ENCODE measurements at places on chromosomes 4 and X.

GRCh38 chrX:105209406-105209805 is 11.1 kb downstream of the TEX13A start:
- DNase-seq: no peak
- H3K4me1 ChIP-seq: no peaks in the 10 kb centered on the region
- no peaks in the 10 kb centered on the region for H3K27me3 ChIP-seq
- H3K36me3 ChIP-seq: no peaks in the 10 kb centered on the region
- H3K4me3 ChIP-seq: no peak overlapping the region
- no peak overlapping the region for H3K27ac ChIP-seq

- no peak for DNase-seq
- no peak overlapping the region for H3K4me3 ChIP-seq
- peaks cover 10% of the 10 kb centered on the region for H3K4me1 ChIP-seq
- H3K27ac ChIP-seq: no peak overlapping the region
- no peaks in the 10 kb centered on the region for H3K36me3 ChIP-seq
Measured at GRCh38 chr4:145531859-145532258, 50.2 kb downstream of the SMAD1 start.

- H3K4me1 ChIP-seq: no peaks in the 10 kb centered on the region
- no peaks in the 10 kb centered on the region for H3K36me3 ChIP-seq
- no peak overlapping the region for H3K4me3 ChIP-seq
Measured at GRCh38 chr4:21768349-21769310, 179.9 kb downstream of the KCNIP4 start.

DNA sequence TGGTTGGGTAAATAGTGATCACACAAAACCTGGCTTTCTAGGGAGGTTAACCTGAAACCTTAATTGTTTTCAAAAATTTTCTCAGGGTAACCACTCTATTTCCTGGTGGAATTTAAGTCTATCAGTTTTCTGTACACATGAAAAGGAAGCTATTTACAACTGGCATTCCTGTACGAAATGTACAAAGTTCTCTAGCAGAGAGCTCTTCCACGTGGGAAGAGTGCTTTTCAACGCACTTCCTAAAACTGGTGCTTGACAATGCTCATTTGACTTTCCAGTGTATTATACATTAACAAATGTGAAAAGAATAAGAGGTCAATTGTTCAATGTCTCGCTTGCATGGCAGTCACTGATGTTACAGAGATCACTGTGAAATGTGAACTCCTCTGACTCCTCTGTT is 2.8 kb upstream of the SOD3 start:
- H3K27me3 ChIP-seq: no peaks in the 10 kb centered on the region
- no peaks in the 10 kb centered on the region for H3K36me3 ChIP-seq
- peaks cover 31% of the 10 kb centered on the region for H3K4me1 ChIP-seq

- no peak overlapping the region for H3K4me3 ChIP-seq
- no peak for DNase-seq
- no peak overlapping the region for H3K27ac ChIP-seq
- no peaks in the 10 kb centered on the region for H3K27me3 ChIP-seq
- H3K4me1 ChIP-seq: peaks cover 11% of the 10 kb centered on the region
- H3K36me3 ChIP-seq: no peaks in the 10 kb centered on the region
Measured at GRCh38 chr4:38157592-38157991, 197.4 kb downstream of the PTTG2 start.

- H3K4me1 ChIP-seq: no peaks in the 10 kb centered on the region
- no peak for DNase-seq
- H3K27me3 ChIP-seq: no peaks in the 10 kb centered on the region
- H3K27ac ChIP-seq: no peak overlapping the region
- H3K36me3 ChIP-seq: no peaks in the 10 kb centered on the region
Measured at GRCh38 chrX:38206542-38206941, 14.1 kb downstream of the SRPX start.

DNA sequence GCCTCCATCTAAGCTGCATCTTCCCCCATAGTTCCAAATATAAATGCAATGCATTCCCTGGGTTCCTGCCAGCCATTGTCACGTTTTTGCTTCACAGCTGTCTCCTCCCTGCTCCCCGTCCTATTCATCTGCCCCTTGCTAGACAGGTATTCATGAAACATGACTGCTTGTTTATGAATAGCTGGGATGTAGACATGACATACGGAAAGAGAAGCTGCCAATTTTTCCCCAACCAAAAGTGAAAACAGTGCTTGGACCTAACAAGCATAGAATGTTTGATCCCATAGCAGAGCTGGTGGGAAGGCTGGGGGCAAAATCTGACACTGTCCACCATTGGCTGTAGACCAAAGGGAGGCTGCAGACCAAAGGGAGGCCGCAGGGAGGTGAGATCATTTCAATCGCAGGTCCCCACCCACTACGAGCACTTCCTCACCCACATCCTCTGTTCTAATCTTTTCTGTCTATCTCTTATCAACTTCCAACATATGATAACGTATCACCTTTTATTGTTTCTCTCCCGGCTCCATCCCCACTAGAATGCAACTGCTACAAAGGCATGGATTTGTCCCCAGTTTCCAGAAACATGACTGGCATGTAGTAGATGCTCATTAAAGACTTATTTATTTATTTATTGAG is 8.5 kb upstream of the GYG2 start:
- no peaks in the 10 kb centered on the region for H3K4me1 ChIP-seq
- no peak for DNase-seq
- H3K4me3 ChIP-seq: no peak overlapping the region
- H3K27me3 ChIP-seq: no peaks in the 10 kb centered on the region

DNA sequence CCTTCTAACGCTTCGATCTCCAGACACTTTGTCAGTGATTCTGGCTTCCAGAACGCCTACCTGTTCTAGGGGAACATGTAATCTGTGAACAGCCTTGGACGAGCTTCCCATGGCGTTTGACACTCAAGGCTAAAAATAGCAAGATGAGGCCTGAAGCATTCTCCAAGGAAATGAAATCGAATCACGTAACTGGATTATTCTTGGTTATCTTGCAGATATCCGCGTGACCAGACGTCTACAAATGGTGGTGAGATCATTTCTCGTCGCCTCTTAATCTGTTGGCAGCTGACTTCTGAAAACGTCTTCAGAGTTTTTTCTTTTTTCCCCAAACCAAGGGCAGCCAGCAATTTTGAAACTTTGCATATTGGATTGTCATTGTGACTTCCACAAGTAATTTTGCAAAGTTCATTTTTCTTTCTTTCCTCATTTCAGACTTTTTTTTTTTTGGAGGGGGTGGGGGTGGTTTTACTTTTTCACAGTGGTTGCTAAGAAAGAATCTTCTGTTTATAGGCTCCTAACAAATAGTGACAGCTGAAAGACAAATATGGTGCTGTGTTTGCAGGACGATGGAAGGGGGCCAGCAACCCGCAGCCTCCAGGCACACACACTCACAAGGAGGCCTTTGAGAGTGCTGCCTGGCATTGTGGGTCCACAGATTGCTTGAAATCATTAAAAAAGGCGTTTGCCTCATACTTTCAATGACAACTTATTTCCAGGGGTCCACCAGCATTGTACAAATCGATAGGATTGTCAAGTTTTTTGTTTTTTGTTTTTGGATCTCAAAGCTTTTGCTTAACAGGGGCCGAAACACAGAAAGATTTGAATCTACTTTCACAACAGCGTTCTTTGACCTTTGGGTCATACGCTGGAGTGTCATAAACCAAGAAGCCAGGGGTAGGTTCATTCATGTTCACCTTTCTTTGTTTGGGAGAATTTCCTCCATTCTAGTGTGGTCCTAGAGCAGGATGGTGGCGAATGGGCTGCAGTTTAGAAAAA is 32.4 kb upstream of the PDLIM3 start:
- H3K27ac ChIP-seq: peak overlapping the region; percentile 96
- no peaks in the 10 kb centered on the region for H3K36me3 ChIP-seq
- peaks cover 57% of the 10 kb centered on the region for H3K4me1 ChIP-seq
- DNase-seq: no peak
- peak overlapping the region; percentile 40 for H3K4me3 ChIP-seq
- no peaks in the 10 kb centered on the region for H3K27me3 ChIP-seq

GRCh38 chr4:188305690-188306089 is 166.4 kb downstream of the TRIML1 start:
- peak overlapping the region; percentile 53 for H3K27ac ChIP-seq
- H3K36me3 ChIP-seq: no peaks in the 10 kb centered on the region
- H3K4me1 ChIP-seq: peaks cover 16% of the 10 kb centered on the region
- no peak overlapping the region for H3K4me3 ChIP-seq

DNA sequence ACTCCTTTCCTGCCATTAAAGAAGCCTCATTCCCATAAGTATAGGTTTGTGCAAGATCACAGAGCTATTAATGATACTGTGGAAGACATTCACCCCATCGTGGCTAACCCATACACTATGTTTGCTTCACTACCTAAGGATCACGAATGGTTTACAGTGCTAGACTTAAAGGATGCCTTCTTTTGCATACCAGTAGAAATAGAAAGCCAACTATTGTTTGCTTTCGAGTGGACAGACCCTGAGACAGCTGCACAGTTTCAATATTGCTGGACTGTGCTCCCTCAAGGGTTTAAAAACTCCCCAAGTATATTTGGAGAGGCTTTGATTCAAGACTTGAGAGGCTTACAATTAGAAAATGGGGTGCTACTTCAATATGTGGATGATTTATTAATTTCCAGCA is 16.0 kb upstream of the PAPSS1 start:
- no peak for DNase-seq
- no peaks in the 10 kb centered on the region for H3K27me3 ChIP-seq
- no peak overlapping the region for H3K27ac ChIP-seq
- no peak overlapping the region for H3K4me3 ChIP-seq

- no peaks in the 10 kb centered on the region for H3K27me3 ChIP-seq
- H3K4me1 ChIP-seq: no peaks in the 10 kb centered on the region
- no peak overlapping the region for H3K27ac ChIP-seq
- H3K4me3 ChIP-seq: no peak overlapping the region
Measured at GRCh38 chr4:113997206-113997605, 17.8 kb upstream of the ARSJ start.

DNA sequence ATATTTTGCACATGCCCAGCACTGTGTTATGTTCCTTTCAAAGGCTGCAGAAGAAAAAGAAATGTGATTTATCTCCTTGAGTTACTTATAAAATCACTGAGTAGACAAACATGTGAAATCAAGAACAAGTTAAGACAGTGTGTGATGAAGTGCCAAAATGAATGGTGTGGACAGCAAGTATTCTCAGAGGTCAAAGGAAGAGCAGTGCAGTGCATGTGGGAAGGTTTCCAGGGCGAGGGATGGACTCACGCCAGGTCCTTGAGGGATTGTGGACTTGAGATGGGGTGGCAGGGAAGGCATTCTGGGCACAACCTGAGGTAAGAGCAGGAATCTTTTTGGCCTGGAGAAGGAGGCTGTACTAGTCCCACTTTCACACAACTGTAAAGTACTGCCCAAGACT is 115.5 kb downstream of the FNIP2 start:
- no peaks in the 10 kb centered on the region for H3K4me1 ChIP-seq
- no peaks in the 10 kb centered on the region for H3K27me3 ChIP-seq
- H3K27ac ChIP-seq: no peak overlapping the region
- H3K4me3 ChIP-seq: no peak overlapping the region

DNA sequence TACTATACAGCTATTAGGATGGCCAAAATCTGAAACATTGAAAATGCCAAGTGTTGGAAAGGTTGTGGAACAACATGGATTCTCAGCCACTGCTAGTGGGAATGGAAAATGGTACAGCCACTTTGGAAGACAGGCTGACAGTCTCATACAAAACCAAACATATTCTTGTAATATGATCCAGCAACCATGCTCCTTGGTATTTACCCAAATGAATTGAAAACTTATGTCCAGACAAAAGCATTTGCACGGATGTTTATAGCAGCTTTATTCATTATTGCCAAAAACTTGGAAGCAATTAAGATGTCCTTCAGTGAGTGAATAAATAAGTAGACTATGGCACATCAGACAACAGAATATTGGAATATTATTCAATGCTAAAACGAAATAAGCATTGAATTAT is 105.8 kb upstream of the DCLK2 start:
- H3K36me3 ChIP-seq: no peaks in the 10 kb centered on the region
- DNase-seq: no peak
- H3K27me3 ChIP-seq: no peaks in the 10 kb centered on the region
- H3K27ac ChIP-seq: no peak overlapping the region

- H3K4me3 ChIP-seq: no peak overlapping the region
- H3K27ac ChIP-seq: no peak overlapping the region
- H3K27me3 ChIP-seq: no peaks in the 10 kb centered on the region
- peaks cover 37% of the 10 kb centered on the region for H3K4me1 ChIP-seq
Measured at GRCh38 chr4:184100297-184100885, 117.3 kb downstream of the ENPP6 start.

DNA sequence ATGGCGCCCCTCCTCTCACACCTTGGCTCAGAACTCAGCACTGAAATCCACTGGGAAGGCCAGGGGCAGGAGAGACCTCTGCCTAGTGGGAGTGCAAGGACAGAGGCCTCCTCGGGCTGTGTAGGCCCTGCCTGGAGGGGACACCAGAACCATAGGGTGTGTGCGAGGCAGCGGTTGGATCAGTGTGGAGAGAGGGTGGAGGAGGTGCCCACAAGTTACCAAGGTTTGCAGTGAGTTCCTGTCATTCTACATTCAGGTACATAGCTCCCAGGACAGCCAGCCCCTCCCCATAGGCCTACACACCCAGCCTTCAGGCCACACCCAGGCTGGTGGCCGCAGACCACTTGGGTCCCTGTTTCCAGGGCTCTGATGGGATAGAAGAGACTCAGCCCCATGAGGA is 19.2 kb upstream of the SPON2 start:
- peaks cover 38% of the 10 kb centered on the region for H3K4me1 ChIP-seq
- no peaks in the 10 kb centered on the region for H3K36me3 ChIP-seq
- no peak for DNase-seq
- H3K27ac ChIP-seq: peak overlapping the region; percentile 78
- peak overlapping the region; percentile 46 for H3K4me3 ChIP-seq

- H3K36me3 ChIP-seq: no peaks in the 10 kb centered on the region
- DNase-seq: peak; percentile 2
- H3K4me3 ChIP-seq: peak overlapping the region; percentile 64
- H3K27ac ChIP-seq: no peak overlapping the region
- no peaks in the 10 kb centered on the region for H3K4me1 ChIP-seq
- no peaks in the 10 kb centered on the region for H3K27me3 ChIP-seq
Measured at GRCh38 chr4:55553441-55554201, 6.9 kb upstream of the CLOCK start.

- no peak for DNase-seq
- no peak overlapping the region for H3K27ac ChIP-seq
- no peaks in the 10 kb centered on the region for H3K36me3 ChIP-seq
Measured at GRCh38 chrX:65871671-65872311, 168.1 kb downstream of the VSIG4 start.

- no peak overlapping the region for H3K4me3 ChIP-seq
- no peaks in the 10 kb centered on the region for H3K4me1 ChIP-seq
- H3K27ac ChIP-seq: no peak overlapping the region
- no peak for DNase-seq
- no peaks in the 10 kb centered on the region for H3K36me3 ChIP-seq
- no peaks in the 10 kb centered on the region for H3K27me3 ChIP-seq
Measured at GRCh38 chrX:15908603-15909290, 54.1 kb upstream of the AP1S2 start.

- DNase-seq: no peak
- no peak overlapping the region for H3K27ac ChIP-seq
- no peak overlapping the region for H3K4me3 ChIP-seq
- H3K4me1 ChIP-seq: no peaks in the 10 kb centered on the region
- H3K36me3 ChIP-seq: no peaks in the 10 kb centered on the region
Measured at GRCh38 chr4:86762649-86763048, 86.5 kb downstream of the SLC10A6 start.

DNA sequence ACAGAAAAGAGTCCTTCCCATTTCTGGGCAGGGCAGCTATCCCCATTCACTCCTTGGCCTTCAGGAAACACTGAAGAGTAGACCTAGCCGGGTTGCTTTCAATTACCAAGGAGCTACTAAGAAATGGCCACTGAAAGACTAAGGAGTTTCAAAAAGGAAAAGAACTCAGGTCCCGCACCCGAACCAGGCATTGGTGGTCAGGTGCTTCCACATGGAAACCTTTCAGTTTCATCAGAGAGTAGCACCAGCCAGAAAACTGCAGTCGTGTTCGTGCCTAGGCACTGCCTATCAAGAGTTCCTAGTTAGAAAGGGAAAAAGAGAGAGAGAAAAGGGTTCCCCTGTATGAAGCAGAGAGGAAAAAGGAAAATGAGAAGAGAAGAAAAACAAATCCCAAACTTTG is 237.9 kb downstream of the KLHL4 start:
- no peak overlapping the region for H3K4me3 ChIP-seq
- no peaks in the 10 kb centered on the region for H3K27me3 ChIP-seq
- H3K4me1 ChIP-seq: no peaks in the 10 kb centered on the region
- DNase-seq: no peak
